ENCODE measurements at places on chromosomes 7 and 10.
A peak's percentile ranks its signal among the peaks of the same experiment; 100 is the strongest.

- no peak for DNase-seq
Observed at GRCh38 chr7:115965796-115966475, 64.6 kb downstream of the TFEC start.

- DNase-seq: no peak
Observed at GRCh38 chr7:77935652-77936348, 137.2 kb downstream of the PHTF2 start.

DNA sequence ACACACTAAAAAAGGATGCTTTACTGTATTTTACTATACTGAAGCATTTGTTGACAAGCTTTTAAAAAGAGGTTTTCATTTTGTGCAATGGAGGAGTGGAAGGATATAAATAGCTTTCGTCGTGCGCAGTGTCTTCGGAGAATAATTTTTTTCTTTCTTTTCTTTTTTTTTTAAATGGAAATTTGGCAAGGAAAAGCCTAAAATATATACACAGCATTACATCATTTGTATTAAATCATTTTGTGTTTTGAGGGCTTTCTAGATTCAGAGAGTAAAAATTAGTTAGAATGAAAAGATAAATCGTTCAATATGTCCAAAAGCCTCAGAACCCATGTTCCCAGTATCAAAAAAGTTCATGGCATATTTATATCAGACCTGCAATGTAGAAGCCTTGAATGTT is 150.2 kb upstream of the FERD3L start:
- DNase-seq: no peak

DNA sequence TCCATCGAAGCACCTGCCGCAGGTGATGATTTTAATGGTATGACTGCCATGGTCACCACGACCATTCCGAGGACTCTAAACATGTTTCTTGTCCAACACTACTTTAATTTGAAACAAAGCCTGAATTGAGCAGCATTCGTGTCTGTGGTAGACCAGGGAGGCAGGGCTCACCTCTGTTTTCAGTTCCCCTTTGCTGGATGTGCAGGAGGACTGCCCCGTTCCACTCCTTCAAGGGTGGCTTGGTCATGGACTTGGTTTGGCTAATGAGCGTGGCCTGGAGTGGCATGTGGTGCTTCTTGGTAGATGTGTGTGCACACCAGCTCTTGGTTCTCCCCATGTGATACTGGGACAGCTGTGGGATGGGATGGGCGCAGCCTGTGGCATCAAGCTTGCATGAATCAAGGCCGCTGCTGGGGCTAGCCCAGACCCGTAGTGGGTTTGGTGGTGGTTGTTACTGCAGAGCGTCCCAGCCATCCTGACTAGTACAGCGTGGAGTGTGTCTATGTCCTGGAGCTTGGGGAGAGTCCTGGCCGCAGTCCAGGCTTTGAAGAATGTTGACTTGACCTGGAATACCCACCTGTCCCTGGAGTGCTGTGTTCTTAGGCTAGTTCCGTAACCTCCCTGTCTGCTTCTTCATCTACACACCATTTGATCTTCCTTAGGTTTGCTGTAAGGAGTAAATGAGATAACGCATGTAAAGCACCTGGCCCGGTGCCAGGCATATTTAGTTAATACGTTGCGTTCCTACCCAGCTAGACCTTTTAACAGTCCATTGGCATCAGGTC is 34.8 kb downstream of the MGMT start:
- DNase-seq: no peak

DNA sequence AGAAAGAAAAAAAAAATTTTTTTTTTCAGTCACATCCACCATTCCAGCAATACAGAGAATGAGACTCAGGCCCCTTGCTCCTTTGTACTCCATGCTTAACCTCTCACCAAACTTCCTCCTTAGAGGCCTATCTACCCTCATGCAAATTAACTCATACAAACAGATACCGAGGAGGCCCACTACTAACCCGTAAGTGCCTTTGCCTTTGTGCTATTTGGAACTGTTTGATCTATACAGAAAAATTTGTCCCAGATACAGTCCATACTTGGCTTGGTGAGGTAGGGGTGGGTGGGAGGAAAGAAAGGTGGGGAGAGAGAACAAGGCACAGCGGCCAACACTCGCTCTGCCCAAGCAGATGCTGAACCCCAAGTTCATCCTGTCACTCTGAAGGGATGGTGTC is 87.8 kb upstream of the DUSP5 start:
- DNase-seq: no peak

GRCh38 chr7:73742753-73743641 is 4.4 kb upstream of the ABHD11 start:
- peak; percentile 39 for DNase-seq
